ENCODE measurements at places on chromosomes 5 and 9.

DNA sequence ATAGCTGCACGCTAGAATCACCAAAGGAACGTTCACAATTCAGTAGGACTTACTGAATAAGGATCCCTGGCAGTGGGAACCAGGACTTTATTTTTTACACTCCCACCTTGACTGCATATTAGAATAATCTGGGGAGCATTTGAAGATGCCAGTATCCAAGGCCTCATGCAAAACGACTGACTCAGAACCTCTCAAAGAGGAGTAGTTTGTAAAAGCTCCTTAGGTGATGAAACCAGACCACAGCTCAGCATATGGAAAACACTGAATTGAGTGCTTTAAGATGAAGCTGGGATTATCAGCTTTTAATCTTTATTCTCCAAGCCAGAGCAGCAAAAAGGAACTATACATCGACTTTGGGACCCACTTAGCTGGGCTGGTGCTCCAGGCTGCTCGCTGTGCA, 288.3 kb downstream of the MLLT3 start:
- no peak for DNase-seq

DNA sequence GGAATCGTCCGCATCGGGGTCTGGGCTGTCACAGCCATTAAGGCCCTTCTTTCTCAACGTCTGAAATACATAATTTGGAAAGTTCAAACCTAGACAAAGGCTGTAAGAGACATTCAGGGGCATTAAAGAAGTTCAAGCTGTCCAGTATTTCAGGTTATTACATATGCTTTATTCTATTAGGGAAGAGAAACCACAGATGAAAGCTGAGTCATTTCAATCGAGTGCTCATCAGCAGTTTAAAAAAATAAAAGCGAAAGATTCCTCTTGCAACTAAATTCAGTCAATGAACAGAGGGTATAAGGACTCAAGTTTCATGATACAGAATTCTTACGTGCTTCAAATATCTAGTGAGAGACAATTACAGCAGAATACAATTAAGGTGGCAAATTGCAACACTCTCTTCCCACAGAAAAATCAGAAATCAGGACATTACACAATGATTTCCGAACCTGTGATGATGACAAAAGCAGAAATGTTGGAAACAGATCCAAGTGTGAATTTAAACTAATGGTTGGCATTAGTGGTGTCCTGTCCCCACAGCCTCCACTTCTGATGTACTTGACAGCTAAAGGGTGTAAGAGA, 121.6 kb downstream of the MEF2C start:
- no peak for DNase-seq

DNA sequence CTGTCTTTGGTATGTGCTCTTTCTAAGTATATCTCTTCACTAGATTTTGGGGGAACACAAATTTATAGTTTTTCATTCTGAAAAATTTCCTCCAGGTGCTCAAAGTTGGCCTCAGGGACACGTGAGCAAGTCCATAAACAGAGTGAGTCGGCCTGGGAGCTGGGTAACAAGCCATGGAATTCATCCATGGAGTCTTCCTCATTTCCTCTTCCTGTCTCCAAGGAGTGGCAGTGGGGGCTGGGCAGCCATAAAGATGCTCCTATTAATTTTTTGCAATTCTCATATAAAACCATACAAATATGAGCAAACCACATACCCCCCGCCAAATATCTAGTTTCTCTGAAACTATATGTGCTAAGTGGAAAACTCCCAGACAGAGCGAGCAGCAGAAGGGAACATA, 136.6 kb upstream of the OTULINL start:
- DNase-seq = no peak

- DNase-seq = peak; percentile 85
These were observed 43.7 kb upstream of the TTC1 start for GRCh38 chr5:159965031-159965837.

DNA sequence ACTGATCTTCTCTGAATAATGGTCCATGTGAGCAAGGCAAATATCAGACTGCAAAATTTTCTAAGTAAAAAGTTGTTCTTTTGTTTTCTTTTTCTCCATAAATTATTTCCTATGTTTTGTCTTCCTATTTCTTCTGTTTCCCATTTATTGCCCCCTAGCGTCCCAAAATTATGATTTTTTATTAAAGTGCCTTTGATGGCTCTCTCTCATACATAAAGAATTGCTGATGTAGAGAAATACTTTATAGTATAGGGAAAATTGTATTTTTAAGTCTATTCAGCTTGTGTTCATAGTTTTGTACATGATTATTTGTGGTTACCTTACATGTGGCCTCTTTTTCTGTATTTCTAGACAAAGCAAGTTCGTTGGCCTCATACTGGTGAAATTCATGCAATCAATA, 1031.2 kb downstream of the EFNA5 start:
- no peak for DNase-seq

GRCh38 chr5:26641492-26641891, 396.9 kb downstream of the CDH9 start:
- DNase-seq = no peak

DNA sequence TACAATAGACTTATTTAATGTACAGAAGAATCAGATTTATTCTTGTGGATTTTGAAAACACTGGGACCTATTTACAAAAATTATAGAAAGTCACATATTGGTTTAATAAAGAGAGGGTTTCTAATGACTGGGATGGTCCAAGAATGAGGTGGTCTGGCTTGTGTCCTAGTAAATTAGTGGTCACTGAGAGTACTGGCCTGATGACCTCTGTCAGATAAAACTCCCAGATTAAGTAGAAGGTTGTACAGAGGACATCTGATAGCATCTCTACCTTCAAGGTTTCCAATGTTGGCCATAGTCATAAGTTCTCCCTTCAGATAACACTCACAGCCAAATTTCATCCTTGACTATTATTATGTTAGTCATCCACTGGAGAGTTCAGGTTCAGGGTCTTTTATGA, 692.9 kb downstream of the MTRR start:
- DNase-seq = no peak

GRCh38 chr5:54702470-54702869, 184.9 kb downstream of the SNX18 start:
- no peak for DNase-seq

DNA sequence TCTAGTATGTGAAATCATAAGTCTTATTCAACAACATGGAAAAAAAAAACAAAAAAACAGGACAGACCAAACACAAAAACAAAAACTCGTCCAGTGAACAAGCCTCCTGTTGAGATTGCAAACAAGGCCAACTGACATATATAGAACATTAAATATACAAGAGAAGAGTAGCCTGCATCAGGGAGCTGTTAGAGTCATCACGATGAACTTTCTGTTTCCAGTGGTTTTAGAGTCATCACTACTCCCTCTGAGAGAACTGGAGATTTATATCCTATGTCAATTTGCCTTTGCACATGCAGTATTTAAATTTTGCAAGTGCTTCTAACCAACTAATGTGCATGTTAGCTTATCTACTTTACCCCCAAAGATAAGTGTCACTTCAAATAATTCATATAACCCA, 9.9 kb downstream of the SNCAIP start:
- no peak for DNase-seq

DNA sequence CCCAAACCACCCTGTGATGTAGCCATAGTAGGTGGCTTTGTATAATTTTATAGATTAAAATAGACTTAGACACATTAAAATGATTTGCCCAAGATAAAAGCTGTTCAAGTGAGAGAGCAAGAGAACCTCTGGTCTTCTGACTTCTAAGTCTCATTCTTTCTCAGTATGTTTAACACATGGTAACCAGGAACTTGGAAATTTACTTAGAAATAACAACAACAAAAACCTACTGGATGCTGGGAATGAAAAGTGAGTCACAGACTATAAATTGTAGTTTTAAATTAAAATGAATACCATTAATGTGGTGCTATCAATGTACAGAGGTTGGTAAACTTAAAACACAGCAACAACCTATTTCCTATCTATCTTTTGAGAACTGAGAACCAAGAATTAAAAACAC, 30.4 kb downstream of the HMGCR start:
- no peak for DNase-seq

DNA sequence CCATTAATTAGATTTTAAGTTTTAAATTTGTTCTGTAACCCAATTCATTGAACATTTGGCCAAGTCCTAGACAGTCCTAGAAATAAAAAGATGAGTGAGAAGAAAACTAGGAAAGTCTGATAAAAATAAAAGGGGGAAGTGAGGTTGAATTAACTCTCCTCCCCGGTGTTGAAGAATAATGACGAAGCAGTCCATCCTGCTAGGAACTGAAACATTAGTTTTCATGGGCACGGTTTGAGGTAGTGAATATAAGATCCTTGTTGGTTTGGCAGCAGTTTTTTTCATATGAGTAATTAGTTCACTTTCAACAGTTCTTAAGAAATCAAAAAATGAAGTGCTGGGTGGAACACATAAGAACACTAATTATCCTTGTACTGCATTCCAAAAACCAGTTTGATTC, 103.1 kb downstream of the MTREX start:
- no peak for DNase-seq

- no peak for DNase-seq
These were observed 17.1 kb downstream of the IL12B start for GRCh38 chr5:159313197-159313596.

- DNase-seq = no peak
These were observed 15.1 kb upstream of the LPCAT1 start for GRCh38 chr5:1538741-1539392.

DNA sequence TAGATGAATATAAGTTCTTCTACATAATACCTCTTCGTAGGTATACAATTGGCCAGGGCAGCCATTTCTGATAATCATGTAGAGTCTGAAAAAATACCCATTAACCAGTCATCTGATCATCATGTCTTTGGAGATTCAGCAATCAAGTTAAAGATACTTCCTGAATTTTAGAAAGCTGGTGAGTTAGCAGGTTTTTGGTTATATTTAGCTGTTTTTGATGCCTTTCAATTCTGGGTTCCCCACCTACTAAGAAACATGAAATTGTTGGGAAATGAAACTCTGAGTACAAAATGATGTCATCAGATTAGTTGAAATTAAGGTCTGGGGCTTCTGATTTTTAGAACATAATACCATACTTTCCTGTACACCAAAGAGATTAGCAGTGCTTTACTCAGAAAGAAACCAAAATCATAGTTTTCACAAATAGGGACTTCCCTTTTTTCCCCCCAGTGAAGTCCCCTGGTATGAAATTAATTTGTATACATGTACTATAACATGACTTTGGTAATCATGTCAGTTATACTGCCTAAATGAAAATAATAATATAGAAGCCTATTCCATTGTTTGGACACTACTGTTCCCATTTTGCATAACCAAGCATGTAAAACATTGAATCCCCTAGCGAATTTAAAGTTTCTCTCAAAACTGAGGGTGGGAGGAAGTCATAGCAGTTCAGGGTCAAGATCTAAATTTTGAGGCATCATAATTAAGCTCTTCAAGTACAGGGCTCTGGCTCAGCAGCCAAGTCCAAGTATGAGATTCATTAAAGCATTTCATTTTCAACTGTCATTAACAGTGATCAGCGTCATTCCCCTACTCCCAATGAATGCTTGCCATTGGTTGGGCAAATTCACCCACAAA, 17.9 kb downstream of the PRLR start:
- no peak for DNase-seq

GRCh38 chr5:172666251-172666650, 25.2 kb downstream of the NEURL1B start:
- no peak for DNase-seq

DNA sequence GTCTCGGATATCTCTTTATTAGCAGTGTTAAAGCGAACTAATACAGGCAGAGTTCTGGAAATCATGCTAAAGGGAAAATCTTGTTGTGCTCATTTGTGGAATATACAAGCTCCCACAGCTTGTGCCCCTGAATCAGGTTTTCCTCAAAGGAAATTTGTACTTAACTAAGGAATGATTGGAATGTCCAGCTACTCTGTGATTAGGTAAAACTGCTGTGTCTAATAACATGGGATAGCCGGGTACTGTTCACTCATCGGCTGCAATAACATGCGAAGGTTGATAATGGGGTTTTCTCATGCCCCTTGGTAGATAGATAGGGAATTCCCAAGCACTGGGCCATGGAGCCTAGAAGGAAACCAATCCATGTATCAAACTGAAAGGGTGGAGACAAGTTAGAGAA, 306.7 kb downstream of the NR2F1-AS1 start:
- DNase-seq = no peak

DNA sequence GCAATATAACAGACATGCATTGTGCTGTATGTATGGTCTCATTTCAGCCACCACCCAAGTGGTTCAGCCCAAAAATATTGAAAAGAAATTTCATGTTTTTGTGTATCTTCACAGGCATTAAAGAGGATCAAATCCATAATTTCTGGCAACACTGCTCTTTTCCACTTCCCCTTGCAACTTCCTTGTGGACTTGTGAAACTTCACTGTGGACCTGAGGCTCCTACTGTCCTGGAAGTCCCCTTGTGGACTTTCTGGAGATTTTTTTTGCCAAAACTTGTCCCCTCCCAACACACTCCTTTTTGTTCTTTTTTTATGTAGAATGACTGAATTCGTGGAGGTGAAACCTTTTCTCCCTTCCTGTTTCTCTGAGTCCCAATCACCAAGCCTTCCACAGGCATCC, 14.3 kb downstream of the OTULINL start:
- no peak for DNase-seq

Data from H1 (cell line).